ENCODE measurements at places on chromosomes 7 and 10.

GRCh38 chr7:99380032-99380822, 5.7 kb downstream of the ARPC1B start:
- no peak for DNase-seq

GRCh38 chr10:111522551-111522950, 445.7 kb downstream of the ADRA2A start:
- DNase-seq = no peak

DNA sequence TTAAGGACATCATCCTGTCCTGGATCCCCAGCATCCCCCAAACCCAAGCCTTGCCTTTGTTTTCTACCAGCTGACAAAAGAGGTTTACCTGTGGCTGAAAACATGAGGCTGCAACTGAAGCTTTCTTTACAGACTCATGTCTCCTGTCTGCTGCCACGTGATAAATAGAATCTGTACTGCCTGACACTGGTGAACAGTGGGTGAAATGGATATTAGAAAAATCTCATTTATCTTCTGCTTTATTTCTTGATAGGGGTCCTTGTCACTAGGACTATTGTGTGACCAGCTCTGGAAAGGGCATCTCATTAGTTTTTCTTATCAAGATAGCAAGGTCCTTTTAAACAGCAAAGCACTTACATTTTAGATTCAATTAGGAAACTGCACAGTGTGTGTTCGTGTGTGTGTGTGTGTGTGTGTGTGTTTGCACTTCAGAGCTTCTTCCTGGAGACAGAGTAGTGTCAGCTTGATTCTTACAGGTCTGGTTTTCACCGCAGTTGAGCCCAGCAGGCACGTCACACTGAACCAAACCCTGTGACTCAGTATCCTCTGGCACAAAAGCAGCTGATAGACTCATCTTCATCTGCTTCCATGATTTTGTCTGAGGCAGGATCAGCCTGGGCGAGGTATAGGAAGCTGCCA, 373.5 kb upstream of the CELF2 start:
- no peak for DNase-seq

- no peak for DNase-seq
These were observed 9.1 kb downstream of the ZYX start for GRCh38 chr7:143390104-143390772.

DNA sequence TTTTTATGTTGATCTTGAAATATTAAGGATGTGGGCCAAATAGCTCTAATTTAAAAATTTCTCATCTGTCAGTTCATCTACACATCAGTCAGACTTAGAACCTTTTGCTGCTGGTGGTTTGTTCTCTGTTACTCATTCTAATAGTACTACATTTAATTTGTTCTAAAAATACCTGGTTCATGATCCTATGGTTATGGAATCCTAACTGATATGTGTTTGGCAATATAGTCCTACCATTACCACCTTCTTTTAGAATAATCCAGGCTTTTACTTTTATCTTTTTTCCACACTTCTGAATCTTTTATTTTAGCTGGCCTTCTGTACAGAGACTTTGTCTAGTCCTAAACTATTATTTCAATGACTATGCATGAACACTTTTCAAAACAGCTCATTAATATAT, 116.9 kb downstream of the SVOPL start:
- no peak for DNase-seq

- DNase-seq = no peak
These were observed 247.4 kb upstream of the ETV1 start for GRCh38 chr7:14236834-14237233.

DNA sequence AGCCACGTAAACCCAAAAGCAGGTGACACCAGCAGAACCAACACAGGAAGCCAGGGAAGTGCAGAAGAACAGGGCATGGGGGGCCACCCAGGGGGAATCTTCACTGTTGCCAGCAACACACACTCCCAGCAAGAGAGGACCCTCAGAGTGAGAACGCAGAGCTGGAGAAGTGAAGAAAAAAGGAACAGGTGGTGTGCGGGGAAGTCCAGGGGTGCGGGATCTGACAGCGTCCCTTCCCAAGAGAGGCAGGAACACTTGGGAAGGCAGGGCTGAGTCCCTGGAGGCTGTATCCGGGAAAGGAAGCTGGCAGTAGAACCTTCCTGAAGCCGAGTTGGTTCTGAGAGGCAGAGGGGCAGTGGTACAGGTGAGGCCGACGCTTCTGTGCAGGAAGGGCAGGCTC, 27.7 kb downstream of the AGAP4 start:
- DNase-seq = no peak

DNA sequence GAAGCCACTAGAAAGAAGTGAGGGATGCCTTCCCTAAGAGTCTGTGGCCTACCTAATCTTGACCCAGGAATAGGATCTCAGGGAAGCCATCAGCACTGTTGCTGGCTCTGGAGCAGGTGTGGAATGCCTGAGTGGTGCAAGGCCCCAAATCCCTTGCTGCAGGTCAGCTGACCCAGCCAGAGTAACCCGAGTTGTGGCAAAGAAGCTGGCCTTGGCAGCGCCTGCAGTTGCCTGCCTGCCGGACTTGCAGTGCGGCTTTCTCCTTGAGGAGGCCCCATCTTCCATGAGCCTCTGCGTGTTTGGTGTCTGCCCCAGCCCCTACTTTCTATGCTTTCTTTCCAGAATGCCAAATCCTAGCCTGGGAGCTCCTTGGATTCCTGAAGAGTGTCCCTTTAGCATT, 5.8 kb downstream of the KIAA1217 start:
- DNase-seq = no peak

GRCh38 chr7:37095122-37095521, 353.5 kb downstream of the ELMO1 start:
- no peak for DNase-seq

GRCh38 chr10:102657984-102658724, 13.9 kb downstream of the TRIM8 start:
- DNase-seq = no peak

DNA sequence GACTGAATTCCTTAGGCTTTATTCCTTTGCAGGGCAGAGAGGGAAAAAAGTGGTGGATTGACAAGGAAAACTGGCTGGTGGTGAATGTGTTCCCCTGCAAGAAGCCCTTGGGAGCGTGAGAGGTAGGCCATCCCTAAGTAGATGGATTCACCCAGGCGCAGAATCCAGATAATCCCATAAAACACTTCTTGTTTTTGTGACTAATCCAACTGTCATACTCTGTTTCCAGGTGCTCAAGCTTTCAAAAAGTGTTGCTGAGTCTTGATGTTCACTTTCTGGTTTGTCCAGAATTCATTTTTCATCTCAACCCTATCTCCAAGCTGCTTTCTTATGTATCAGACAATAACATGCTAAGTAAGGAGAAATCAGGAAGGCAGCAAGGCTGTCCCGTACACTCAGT, 250.8 kb upstream of the HABP2 start:
- no peak for DNase-seq

- DNase-seq = no peak
These were observed 17.9 kb upstream of the ASZ1 start for GRCh38 chr7:117445206-117445605.

GRCh38 chr10:82071231-82071630, 196.2 kb downstream of the NRG3 start:
- no peak for DNase-seq
